Transverse colon (tissue), 4 donors: ENCODE measurements at places on chromosomes 11 and 22.

DNA sequence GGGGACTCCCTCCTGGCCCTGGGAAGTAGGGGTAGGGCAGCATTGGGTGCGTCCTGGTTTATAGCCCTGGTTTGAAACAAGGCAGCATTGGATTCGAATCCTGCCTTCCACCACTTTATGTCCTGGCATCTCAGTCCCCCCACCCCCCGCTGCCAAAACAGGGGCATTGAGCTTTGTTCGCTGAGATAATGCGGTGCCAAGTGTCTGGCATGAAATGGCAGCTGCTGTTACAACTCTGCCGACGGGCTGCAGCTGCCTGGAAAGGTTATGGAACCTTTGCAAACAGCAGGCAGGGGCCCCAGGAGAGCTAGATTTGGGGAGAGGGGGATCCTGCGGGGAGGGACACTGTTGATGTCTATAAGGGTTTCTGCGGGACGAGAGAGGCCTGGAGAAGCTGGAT, 1.9 kb downstream of the TST start:
- H3K4me1 ChIP-seq: peaks cover 72% of the 10 kb centered on the region
- peak overlapping the region; percentile 97 for H3K4me3 ChIP-seq
- no peaks in the 10 kb centered on the region for H3K36me3 ChIP-seq
- peak overlapping the region; percentile 99 for H3K27ac ChIP-seq
- H3K27me3 ChIP-seq: no peaks in the 10 kb centered on the region

DNA sequence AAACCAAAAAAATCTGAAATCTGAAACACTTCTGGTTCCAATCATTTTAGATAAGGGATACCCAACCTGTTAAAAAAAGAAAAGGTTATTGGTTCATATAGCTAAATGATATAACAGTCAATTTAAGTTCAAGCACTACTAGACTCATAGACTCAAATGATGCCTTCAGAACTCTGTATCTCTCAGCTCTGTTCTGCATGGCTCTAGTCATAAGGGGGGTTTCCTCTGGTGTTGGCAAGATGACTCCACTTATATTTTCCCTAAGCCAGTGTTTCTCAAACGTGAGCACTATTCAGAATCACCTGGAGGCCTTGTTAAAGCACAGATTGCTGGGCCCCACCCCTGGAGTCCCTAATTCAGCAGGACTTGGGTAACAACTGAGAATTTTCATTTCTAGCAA, 11.5 kb upstream of the RRAS2 start:
- no peaks in the 10 kb centered on the region for H3K36me3 ChIP-seq
- DNase-seq: no peak
- no peak overlapping the region for H3K4me3 ChIP-seq
- H3K27ac ChIP-seq: no peak overlapping the region

DNA sequence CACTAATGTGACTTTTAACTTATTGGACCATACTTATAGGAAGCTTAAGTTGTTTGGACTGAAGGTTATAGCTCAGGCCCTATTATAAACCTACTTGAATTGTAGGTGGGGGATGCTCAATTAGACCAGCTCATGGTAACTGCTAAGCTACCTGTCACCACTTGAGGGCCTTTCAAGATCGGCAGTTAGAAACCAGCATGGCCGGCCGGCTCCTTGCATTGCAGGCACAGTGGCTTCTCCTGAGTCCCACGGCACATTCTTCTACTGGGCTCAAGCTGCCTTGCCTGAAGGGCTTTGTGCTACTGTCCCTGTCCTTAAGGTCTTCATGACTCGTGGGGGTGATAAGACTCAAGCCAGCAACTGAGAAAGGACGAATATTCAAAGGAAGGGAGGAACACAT, 70.8 kb downstream of the TBC1D22A start:
- H3K36me3 ChIP-seq: no peaks in the 10 kb centered on the region
- DNase-seq: no peak
- H3K4me3 ChIP-seq: no peak overlapping the region
- H3K27ac ChIP-seq: no peak overlapping the region
- peaks cover 6% of the 10 kb centered on the region for H3K4me1 ChIP-seq

GRCh38 chr11:66012946-66013761, 1.3 kb downstream of the CST6 start:
- H3K4me1 ChIP-seq: peaks cover 7% of the 10 kb centered on the region
- H3K4me3 ChIP-seq: no peak overlapping the region
- DNase-seq: no peak

DNA sequence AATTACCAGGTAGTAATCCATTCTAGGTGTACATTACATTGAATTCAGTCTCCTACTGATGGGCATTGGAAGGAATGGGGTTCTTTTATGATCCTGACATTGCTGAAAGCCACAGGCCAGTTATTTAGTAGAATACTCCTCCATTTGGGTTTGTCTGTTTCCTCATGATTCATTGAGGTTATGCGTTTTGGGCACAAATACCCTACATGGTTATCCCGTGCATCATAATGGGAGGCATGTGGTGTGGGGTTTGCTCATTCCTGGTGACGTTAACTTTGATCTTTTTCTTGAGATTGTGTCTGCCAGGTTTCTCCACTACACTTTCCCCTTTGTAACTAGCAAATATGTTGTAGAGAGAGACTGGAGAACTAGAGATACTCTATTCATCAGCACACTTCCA, 5.5 kb downstream of the FOLR3 start:
- no peak for DNase-seq
- no peak overlapping the region for H3K4me3 ChIP-seq
- no peak overlapping the region for H3K27ac ChIP-seq
- H3K36me3 ChIP-seq: no peaks in the 10 kb centered on the region
- peaks cover 6% of the 10 kb centered on the region for H3K4me1 ChIP-seq

DNA sequence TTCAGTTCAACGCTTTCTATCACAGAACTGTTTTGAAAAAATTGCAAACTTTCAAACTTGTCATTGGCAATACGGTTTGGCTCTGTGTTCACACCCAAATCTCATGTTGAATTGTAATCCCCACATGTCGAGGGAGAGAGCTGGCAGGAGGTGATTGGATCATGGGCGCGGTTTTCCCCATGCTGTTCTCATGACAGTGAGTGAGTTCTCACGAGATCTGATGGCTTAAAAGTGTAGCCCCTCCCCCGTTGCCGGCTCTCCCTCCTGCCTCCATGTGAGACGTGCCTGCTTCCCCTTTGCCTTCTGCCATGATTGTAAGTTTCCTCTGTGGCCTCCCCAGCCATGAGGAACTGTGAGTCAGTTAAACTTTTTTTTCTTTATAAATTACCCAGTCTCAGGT, 1144.0 kb downstream of the BRD1 start:
- H3K27me3 ChIP-seq: no peaks in the 10 kb centered on the region
- H3K4me1 ChIP-seq: no peaks in the 10 kb centered on the region
- H3K4me3 ChIP-seq: no peak overlapping the region
- DNase-seq: no peak
- H3K27ac ChIP-seq: no peak overlapping the region

- no peaks in the 10 kb centered on the region for H3K36me3 ChIP-seq
- H3K4me1 ChIP-seq: peaks cover 21% of the 10 kb centered on the region
- H3K4me3 ChIP-seq: peak within 1 kb of the TSS; percentile 100
These were observed at the start of gene EP300 for GRCh38 chr22:41092023-41092817. TSS of gene EP300 (plus strand) at chr22:41092592. CDS start at chr22:41093005, 413 bp downstream.

- H3K27me3 ChIP-seq: no peaks in the 10 kb centered on the region
- no peak for DNase-seq
- H3K27ac ChIP-seq: no peak overlapping the region
- no peaks in the 10 kb centered on the region for H3K4me1 ChIP-seq
- H3K4me3 ChIP-seq: no peak overlapping the region
These were observed 115.5 kb upstream of the CCDC90B start for GRCh38 chr11:83401506-83402225.

DNA sequence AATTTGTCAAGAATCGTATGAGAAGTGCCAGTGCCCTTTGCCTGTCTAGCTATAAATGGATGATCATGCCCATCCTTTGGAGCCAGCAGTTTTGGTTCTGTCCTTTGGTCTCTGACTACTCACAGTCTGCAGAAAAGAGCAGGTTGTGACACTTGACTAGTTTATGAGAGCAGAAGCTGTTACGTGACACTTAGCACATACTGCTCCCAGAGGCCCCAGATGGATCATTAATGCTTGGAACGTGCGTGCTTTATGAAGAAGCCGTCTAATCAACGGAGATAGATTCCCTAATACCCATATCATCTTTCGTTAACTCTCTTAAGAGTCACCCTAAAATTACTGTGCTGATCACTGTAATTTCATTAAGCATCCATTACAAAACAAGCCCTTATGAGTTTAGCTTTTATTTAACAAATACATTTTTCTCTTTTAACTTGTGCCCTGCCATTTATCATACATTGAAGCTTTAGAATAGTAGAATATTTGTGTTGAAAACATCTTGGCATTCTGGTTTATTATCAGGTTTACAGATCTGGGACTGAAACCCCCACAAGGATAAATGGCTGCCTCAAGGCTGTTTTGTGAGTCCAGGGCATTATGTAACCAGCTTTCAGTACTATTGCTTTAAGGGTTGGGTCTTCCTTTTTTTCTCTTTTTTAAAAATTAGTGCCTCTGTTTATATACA, 47.0 kb upstream of the ADORA2A start:
- H3K36me3 ChIP-seq: no peaks in the 10 kb centered on the region
- DNase-seq: no peak
- H3K27ac ChIP-seq: no peak overlapping the region
- H3K27me3 ChIP-seq: no peaks in the 10 kb centered on the region
- H3K4me1 ChIP-seq: no peaks in the 10 kb centered on the region
- H3K4me3 ChIP-seq: no peak overlapping the region

DNA sequence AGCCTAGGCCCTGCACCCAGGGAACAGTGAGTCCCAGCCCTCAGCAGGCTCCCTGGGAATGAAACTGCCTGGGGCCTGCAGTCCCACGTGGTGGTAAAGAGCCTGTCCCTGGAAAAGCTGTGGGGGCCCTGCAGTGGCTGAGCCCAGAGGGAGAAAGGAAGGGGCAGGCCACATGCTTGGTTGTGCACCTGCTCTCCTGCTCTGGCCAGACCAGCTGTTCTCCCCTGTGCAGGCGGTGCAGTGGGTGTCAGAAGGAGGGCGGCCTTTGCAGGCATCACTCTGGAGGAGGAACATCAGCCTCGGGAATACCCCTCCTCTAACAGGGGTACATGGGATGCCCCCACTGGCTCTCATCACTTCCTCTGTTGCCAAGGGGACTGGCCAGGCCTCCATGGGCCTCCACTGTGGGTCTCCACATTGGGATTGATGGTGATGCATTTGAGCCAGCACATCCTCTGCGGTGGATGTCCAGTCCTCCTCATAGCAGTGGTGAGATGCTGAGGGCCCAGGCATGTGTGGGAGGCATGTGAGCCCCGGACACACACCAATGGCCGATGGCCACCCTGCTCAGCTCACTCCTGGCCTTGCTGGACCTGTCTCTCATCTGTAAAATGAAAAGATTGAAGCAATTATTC, 690.4 kb downstream of the BRD1 start:
- H3K36me3 ChIP-seq: no peaks in the 10 kb centered on the region
- no peak for DNase-seq
- no peaks in the 10 kb centered on the region for H3K4me1 ChIP-seq
- no peak overlapping the region for H3K27ac ChIP-seq
- peaks cover 23% of the 10 kb centered on the region for H3K27me3 ChIP-seq

DNA sequence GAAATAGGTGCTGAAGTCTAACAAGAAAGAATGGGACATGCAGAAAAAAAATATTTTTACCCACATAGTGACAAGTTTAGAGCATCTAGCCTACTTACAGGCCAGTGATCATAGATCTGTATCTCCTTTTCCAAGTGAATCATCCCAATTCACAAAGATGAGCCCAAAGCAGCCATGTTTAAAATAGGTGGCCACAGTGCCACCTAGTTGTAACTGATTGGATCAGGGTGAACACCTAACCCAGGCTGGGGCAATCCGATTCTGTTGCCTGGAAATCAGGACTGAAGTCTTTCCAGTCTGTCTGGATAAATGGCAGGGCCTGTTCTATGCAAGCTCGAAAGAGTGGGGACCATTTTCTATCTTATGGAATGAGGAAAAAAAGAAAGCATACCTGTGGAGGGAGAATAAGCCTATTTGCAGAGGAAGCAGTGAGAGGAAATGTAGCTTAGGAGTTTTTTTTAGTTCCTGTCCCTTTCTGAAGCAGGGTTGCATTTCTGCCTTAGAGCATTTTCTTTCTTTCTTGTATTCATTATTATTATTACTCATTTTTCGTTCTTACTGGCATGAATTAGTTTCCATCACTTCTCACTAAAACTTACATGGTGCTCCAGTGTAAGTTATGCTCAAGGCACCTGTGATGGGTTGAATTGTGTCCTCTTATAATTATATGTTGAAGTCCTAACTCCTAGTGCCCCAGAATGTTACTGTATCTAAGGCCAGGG, 113.2 kb upstream of the RAG2 start:
- no peaks in the 10 kb centered on the region for H3K36me3 ChIP-seq
- H3K4me3 ChIP-seq: no peak overlapping the region

DNA sequence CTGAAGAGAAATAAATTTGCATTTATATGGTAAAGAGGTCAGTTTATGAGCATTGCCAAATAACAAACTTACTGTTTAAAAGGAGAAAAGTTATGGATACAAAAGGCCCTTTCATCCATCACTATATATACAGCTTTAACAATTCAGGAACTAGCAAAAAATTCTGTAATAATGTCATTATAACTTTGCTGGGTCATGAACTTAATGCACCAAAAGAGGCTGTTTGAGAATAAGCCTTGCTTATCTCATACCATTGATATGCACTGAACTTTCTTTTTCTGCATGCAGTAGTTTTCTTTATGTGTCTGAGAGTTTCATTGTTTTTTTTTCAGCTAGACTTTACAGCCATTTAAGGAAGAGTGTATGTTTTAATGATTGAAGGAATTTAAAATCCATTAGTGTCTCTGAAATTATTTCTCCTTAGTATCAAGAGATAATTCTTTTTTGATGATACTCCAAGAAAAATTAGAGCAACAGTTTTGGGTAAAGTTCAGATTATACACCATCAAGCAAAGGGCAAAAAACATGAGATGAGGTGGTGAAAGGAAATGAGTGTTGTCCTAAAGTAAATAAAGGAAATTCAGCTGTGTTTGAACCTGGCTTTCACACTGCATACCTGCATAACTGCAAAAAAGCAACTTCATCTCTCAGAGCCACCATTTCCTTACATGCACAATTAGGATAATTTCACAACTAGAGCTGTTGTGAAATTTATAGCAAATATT, 188.2 kb upstream of the ANO3 start:
- DNase-seq: no peak
- no peaks in the 10 kb centered on the region for H3K4me1 ChIP-seq
- H3K4me3 ChIP-seq: no peak overlapping the region
